ENCODE measurements at places on chromosomes 6 and 20. TPM values are rescaled to one million over a fixed set of nuclear protein-coding genes. Genes with fewer than 3 reads are reported as not detected.

The C20orf141 gene
- not detected for total RNA-seq

The BACH2 gene
- 30.3 TPM for total RNA-seq

DNA sequence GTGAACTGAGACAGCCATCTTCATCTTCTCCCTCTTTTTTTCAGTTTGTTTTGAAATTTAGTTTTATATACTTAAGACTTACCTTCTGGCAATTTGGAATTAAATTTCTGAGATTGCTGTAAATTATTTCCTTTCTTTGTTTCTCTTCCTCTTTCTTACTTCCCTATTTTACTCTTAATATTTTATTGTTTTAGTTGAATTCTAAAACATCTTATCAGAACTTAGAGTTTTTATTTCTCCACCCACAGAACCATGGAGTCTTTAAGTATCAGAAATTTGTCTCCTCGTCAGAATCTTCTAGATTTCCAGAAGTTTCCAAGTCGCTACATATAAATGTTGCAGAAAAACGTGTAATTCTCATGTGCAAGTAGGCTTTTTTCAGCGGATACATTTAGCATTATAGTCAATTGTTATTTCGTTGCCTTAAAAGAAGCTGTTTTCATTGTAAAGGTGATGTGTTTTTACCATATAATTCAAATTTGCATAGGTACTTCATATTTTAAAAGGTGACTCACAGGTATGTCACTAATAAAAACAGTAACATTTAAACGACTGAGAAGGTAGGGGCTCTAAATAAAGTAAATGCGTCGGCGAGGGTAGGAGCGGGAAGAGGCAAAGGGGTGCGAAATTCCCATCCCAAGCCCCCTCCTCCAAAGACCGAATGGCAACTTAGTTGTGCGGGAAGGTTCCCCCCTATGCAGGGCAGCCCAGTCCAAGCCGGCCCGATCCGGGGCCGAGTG is 866 bp upstream of the MYO6 start:
- DNase-seq = no peak

DNA sequence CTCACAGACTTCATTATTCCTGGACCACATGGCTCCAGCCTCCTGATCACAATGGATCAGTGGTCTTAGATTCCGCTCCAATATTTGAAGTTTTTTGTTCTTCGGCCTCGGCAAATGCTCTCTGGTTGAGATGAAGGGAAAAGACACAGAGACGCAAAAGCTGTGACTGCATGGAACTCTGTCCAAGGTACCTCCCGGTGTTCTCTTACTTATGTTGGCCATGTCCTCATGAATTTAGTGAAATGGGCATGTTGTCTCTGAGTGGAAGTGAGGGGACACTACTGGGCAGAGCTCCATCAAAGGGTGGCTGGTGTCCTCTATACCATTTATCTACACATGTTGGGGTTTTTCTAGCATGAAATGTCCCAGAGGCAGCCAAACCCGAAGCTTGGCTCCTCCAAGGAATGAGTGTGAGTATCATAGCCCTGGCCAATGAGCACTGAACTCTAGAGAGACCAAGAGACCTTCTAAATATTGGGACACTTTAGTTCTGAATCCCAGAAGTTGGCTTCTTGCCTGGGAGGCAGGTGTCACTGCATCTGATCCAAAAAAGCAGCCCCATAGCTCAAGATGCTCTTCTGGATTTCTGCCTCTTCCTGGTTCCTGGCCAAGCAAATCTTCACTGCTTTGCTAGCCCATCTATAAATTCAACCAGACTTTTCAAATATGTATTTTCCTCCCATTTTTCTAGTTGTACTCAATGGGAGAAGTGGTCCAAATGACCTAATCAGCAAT is 34.1 kb downstream of the HLA-G start:
- no peak for DNase-seq

- no peak for DNase-seq
Observed at GRCh38 chr6:20712011-20712410, 177.8 kb downstream of the CDKAL1 start.
